ENCODE measurements at places on chromosomes 16 and 17.

DNA sequence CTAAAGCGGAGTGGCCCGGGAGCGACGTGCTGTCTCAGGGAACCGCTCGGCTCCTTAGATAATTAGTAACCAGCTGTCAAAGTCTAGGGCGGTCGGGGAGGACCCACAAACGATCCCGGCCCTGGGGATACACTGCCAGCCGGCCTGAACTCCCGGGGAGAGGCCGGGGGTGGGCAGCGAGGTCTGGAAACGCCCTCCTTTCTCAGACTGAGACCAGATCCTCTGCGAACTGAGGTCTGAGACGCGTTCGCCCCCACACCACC is 1.3 kb downstream of the HNF1B start:
- DNase-seq: no peak

DNA sequence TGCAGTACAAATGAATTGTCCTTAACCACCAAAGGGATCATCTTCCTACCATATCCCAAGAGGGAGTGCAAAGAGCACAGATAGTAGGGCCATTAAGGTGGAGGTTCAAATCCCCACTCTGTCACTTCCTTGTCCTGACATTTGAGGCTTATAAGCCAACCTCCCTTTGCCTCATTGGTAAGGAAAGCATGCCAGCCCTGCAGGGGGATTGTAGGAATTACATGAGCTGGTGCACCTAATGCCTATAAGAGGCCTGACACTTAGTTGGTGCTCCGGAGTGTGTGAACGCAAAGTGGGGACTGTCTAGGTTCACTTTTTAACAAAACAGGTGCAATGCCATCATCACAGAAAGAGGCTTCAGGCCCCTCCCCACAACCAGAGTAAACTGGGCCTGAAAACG is 374.4 kb downstream of the SNX29 start:
- DNase-seq: no peak

DNA sequence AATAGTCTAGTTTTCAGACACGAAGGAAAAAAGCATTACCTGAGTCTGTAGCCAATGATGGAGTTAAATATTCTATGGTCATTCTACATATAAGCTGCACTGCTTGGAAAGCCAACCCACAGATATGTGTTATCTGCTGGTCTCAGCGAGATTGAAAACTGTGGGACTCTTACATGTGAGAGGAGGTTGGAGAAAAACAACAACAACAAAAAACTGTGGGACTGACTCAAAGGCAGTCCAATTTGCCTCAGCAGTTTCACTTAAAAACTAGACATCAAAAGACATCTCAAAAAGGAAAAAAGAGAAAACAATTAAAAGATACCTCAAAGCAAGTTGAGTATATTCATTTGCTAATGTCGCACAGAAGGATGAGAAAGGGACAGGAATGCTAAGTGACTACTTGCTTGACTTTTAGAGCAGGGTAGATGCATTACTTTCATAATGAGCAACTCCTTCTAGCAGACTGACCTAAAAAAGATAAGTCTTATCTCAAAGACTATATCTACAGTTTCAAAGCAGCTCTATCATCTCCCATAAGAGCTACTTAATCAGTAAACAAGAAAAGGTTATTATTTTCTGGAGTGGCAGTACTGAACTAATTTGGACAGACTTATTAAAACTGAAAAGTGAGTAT is 35.5 kb upstream of the ITGA2B start:
- DNase-seq: no peak

DNA sequence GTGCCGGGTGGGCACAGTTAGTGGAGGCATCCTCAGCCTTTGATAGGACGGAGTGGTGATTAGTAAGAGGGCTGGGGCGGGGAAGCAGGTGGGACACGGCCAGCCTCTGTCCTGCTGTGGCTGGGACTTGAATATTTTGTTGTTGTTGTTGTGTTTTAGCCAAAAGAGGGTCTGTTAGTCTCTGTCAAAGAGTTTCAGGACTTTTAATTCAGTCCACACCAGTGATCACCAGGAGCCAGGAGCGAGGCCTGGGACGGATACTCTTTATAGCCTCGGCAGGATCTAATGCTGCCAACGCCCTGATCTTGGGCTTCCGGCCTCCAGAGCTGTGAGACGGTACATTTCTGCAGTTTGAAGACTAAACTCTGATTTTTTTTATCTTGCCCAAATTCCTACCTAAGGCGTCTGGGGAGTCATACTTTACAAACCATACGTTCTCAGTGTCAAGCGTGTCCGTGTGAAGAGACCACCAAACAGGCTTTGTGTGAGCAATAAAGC is 2.9 kb upstream of the RNF213 start:
- DNase-seq: no peak

DNA sequence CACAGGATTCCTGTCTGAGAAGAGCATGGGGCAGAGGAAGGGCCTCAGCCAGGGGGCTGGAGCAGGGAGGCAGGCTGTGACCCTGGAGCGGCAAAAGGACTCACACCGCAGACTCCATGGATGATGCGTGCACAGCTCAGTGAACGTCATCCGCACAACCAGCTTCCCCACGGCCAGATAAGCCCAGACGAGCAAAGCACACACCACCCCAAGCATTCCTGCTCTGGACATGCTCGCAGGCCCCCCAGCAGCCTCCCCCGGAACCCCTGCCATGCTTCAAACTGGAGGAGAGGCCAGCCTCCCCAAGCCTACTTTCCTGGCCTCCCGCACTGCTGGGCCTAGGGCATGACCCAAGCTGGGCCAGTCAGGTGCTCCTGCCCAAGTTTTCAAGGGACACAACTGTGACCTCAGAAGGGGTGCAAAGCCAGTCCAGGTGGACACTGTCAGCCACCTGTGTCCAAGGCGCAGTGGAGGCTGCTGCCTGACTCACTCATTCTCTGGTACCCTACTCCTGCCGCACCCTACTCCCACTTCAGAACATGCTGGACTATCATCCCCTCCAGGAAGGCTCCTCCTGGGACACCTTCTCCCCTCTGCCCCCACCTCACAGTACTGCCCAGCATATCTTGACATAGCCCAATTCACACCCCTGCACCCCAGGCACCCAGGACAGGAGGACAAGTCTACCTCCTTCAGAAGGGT is 4.8 kb downstream of the BCAR1 start:
- DNase-seq: no peak

DNA sequence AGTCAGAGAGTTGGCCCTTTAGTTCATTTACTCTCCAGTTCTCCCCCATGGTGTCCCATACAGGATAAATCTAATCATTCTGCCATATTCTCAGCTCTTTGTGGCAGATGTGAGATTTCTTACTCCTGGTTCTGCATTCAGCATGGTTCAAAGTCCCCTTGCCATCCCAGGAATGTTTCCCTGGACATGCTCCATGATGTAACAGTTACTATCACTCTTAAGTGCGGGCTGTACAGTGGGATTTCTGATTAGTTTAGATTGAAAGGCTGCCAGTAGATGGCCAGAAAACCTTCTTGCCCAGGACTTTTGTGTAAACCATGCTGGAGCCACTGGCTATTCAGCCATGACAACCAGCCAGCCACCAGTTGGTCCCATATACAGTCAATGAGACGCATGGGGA is 10.4 kb downstream of the KRT37 start:
- DNase-seq: no peak

DNA sequence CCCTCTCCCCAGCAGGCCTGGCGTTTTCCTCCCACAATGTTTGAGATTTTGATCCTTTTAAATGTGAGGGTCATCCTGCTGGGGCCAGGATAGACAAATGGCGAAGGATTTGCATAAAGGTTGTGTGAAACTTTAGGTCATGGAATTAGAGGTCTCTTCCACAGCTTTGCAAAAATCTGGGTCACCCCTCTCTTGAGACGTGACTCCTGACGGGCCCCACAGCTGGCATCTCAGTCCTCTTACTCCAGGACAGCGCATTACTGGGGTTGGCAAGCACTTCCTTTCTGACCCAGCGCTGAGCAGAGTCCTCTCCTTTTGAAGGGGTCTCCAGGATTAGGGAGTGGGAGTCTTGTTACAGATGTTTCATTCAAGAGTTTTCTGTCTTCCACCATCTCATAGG is 7.4 kb downstream of the ZNF629 start:
- no peak for DNase-seq

- no peak for DNase-seq
These were observed 9.6 kb downstream of the GPRC5C start for GRCh38 chr17:74441537-74441936.

DNA sequence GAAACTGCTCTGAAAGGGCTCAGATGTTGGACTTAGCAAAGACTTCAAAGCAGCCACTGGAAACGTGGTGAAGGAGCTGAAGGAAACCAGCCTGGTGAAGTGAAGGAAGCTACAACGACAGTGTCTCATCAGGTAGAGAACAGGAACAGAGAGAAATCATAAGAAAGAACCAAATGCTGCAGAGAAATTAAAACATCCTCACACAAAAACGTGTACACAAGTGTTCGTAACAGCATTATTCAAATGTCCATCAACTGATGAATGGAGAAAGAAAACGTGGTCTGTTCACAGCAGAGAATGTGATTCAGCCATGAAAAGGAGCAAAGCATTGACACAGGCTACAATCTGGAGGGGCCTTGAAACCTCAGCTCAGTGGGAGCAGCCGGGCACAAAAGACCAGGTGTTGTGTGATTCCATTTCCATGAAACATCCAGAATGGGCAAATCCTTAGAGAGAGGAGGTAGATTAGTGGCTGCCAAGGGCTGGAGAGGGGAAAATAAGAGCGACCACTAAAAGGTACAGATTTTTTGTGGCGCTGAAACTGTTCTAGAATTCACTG is 26.9 kb downstream of the IFT140 start:
- no peak for DNase-seq

- no peak for DNase-seq
These were observed 102.4 kb upstream of the METRNL start for GRCh38 chr17:82976982-82977488.

DNA sequence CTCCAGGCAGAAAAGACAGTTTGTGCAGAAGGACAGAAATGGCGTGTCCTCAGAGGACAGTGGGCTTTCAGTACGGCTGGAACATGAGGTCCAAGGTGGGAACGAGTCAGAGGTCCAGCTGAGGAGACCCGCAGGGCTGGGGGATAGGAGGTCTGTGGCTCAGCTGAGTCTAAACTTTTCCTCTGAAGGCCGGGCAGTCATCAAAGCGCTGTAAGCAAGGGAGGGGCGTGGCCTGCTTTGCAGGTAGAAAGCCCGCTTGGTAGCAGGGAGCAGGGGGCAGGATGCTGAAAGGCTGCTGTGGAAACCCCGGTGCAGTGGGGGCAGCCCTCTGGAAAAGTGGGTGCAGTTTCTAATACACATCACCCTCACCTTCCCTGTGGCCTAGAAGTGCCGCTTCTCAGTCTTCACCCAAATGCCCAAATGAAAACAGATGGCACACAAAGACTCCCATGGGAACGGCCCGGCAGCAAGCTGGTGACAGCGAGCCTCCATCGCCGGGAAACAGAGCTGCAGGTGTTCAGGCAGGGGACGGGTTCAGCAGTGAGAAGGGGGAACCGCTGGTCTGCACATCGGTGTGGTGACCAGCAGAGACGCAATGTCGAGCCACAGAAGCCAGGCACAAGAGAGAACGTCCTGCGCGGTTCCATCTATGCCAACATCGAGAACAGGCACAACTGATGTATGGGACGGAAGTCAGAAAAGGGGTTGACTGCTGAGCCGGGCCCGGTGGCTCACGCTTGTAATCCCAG is 12.2 kb upstream of the OSGIN1 start:
- DNase-seq: no peak

- no peak for DNase-seq
These were observed 172.5 kb downstream of the COPRS start for GRCh38 chr17:31686495-31686894.

- DNase-seq: peak; percentile 63
These were observed 38.9 kb downstream of the MRPS23 start for GRCh38 chr17:57810721-57811637.

- peak; percentile 95 for DNase-seq
These were observed at the start of gene RNF135 for GRCh38 chr17:30970831-30971567. Gene RNF135, plus strand, starts transcription at chr17:30971039. Its CDS starts 35 bp downstream, at chr17:30971074.

All from HTR-8/SVneo (cell line).